NCI-H524 (cell line): ENCODE measurements at places on chromosomes 6 and 20.

DNA sequence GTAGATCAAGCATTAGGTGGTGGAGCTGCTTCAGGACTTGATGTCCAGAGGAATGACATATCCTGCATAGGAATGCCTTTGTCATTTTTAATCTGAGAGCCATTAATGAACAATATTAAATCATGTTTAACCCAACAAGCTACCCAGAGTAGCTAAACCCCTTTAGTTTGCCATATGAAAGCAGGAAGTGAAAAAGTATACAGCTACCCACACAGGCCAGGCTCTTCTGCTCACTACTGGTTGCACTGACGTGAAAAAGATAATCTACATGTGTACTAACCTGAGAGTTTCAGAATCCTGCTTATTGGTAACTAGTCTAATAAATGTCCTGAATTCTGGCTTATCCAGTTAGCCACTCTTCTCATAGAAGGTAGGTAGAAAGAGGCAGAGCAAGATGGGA is 19.9 kb downstream of the GLYATL3 start:
- DNase-seq: no peak

GRCh38 chr20:46089167-46089416 is 670 bp downstream of the NCOA5 start:
- DNase-seq: no peak

GRCh38 chr20:5947276-5947675 is 3.1 kb downstream of the TRMT6 start:
- no peak for DNase-seq

- DNase-seq: no peak
Observed at GRCh38 chr6:163377561-163377960, 37.0 kb upstream of the QKI start.

DNA sequence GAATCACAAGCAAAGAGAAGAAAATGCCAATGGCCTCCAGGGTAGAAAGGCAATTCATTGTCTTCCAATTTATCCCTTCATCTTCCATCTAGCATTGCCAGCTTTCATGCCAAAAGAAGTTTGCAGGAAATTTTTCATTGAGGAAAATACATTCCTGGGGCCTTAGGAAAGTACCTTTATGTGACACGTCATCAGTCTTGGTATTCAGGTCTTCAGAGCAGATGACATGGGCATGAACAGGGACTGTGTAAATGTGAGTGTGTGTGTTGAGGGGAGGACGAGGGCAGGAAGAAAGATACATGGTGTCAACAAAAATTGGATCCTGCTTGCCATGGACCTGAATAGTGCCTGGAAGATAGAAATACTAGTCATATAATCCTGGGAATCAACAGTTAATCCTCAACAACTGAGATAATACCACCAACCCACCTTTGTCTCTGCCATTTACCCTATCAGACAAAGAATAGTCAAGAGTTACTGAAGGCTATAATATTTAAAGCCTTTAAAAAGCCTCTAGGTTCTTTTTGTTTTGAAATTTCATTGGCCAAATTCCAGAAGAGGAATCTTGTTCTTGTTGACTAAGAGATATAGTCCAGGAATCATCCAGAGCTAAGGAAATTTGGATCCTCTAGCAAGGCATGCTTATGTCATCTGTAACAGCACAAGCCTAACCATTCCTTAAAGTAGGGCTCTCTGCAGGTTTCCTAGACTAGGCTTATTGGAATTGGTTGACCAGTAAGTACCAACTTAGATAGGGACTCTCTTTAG is 405.8 kb upstream of the SASH1 start:
- no peak for DNase-seq

- no peak for DNase-seq
Observed at GRCh38 chr6:111338843-111339242, 144.2 kb downstream of the REV3L start.

DNA sequence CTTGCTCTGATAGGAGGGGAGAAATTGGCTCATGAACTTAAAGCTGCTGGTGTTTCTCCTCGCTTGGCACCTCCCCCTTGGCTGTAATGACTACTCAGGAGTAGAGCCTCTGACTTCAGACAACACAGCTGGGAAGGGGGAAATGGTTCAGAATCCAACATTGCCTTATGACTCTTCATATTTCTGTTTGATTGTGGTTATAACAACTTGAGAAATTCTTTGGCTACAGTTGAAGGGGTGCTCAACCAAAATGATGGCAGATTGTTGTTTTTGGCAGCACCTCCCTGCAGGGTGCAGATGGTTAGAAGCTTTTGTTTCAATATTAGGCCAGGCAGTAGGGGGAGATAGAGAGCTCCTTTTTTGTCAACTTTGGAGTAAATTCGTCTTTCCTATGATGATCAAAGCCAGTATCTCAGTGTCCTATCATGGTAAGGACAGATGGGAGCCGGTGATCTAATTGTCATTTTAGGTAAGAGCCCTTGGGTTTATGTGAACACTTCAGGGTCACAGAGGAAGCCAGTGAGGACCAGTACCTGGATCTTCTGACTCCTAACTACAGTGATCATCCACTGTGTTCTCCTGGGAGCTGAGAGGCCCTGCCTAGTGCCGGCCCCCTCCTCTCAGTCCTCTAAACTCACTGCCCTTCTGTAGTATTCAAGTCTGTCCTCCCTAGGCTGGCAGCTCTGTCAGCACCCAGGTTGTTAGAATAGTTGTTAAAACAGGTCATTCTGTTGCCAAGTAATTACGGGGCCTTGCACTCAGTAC is 39.9 kb downstream of the RPRD1B start:
- DNase-seq: peak; percentile 80

- no peak for DNase-seq
Observed at GRCh38 chr6:41275489-41275888, 11.0 kb downstream of the TREM1 start.

DNA sequence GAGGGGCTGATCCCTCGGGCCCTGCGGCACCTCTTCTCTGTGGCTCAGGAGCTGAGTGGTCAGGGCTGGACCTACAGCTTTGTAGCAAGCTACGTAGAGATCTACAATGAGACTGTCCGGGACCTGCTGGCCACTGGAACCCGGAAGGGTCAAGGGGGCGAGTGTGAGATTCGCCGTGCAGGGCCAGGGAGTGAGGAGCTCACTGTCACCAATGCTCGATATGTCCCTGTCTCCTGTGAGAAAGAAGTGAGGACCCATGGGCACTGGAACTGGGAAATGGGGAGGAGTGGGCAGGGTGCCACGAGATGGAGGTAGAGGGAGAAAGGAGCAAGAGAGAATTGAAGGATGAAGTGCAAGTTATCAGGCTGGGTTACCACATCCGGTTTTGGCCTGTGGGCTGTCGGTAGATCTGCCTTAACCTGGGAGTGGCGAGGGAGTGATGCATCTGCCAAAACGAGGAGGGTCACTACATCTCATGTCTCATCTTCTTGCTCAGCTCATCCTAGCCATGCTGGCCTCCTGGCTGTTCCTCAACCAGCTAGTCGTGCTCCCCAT is 5.4 kb upstream of the PHF1 start:
- DNase-seq: no peak
